SJSA1 (cell line): ENCODE measurements at places on chromosomes 2 and 18. TPM values are rescaled to one million over a fixed set of nuclear protein-coding genes. Genes with fewer than 3 reads are reported as not detected.

MC5R gene
- total RNA-seq = not detected in 2 replicates

ALK gene
- total RNA-seq = not detected in 2 replicates

ACTG2 gene
- 78.8 and 135 TPM in 2 replicates for total RNA-seq

PSMA8 gene
- total RNA-seq = not detected in 2 replicates

GRCh38 chr2:148362144-148362796, 282.3 kb upstream of the EPC2 start:
- DNase-seq = no peak

DNA sequence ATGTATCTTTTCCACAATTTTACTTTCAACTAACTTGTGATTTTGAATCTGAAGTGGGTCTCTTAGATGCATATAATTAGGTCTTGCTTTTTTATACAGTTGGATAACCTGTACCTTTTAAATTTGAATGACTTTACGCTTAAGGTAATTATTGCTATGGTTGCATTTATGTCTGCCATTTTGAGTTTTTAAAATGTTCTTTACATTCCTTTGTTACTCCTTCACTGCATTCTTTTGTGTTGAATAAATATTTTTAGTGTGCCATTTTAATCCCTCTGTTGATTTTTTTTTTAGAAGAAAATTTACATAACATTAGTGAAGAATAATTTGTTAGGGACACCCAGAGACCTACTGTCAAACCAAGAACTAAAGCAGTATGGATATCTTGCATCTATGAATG, 65.3 kb downstream of the BIRC6 start:
- DNase-seq = peak; percentile 25

GRCh38 chr2:96091141-96091710, 25.1 kb downstream of the ADRA2B start:
- no peak for DNase-seq

DNA sequence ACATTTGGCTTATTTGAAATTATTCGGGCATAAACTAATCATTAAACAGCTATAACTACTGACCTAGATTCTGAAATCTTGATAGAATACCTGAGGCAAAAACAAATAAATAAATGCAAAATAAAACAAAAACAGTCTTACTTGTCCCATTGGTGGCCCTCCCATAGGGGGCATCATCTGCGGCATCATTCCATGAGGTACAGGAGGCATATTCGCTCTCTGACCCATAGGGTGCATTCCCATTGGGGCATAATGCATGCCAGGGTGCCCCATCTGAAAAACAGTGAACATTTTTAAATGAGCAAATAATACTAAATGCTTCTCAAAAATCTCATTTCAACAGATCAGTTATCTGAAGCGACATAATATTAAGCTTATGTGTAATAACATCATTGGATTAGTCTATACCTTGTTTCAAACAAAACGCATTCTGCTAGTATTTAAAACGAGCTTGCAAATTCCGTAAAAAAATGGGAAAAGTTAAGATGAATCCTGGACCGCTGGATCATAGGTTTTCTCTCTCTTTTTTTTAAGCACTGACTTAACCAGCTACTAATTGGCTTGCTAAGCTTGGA, 1.3 kb downstream of the PRPF40A start:
- DNase-seq = peak; percentile 51

DNA sequence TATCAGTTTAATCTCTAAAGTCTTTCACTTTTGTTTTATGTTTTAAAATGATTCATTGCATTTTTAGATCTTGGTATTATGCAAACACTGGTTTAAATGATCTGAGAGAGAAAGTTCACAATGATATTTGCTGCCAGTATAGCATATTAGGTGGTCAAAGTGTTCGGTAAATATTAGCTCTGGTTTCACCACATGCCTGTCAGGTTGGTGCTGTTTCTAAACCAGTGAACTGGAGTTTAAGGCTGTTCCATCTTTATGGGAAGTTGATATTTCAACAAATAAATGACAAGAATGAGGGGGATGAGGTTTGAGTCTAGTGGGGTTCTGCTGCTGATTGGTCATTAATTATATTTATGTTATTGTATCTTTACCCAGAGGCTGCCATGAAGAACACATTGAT, 436.4 kb downstream of the DCDC2C start:
- no peak for DNase-seq

DNA sequence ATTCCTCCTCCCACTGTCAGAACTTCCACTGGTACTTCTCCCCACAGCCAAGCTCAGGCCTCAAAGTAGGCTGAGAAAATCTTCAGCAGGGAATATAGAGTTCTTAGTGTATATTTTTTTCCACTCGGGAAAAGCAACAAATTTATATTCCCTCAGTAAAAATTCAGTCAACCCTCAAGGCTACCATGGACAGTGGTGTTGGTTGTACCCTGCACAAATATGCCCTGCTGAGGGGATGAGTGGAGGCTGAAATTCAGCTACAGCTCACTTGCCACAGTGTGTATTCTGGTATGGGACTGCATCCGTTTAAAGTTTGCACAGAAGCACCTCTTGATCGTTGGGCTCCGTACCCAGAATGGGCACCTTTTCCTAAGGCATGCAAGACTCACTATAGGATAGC, 90.8 kb upstream of the LGALSL start:
- DNase-seq = no peak

DNA sequence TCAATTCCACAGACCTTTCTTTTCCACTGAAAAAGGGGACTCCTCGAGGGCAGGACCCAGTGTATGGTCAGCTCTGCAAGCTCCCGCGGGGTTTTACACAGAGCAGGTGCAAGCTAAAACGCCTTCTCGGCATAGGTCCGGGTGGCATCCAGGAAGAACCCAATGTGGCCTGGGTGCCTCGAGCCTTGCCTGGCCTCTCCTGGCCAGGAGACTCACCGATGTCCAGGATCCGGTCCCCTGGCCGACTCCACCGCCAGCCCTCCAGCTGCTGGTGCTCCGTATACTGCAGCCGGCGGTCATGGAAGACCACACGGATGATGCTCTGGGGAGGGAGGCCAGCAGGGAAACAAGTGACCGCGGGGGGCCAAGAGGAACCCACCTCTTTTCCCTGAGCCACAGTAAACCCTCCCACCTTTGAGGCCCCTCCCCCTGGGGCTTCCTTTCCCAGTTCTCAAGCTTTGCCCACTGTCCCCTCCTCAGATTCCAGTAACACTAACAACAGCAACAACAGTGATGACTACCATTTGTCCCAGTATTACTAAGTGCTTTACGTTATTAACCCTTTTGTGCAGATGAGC, 36.1 kb downstream of the TFCP2L1 start:
- DNase-seq = no peak

GRCh38 chr2:194166818-194167217, 1490.2 kb upstream of the SLC39A10 start:
- no peak for DNase-seq

DNA sequence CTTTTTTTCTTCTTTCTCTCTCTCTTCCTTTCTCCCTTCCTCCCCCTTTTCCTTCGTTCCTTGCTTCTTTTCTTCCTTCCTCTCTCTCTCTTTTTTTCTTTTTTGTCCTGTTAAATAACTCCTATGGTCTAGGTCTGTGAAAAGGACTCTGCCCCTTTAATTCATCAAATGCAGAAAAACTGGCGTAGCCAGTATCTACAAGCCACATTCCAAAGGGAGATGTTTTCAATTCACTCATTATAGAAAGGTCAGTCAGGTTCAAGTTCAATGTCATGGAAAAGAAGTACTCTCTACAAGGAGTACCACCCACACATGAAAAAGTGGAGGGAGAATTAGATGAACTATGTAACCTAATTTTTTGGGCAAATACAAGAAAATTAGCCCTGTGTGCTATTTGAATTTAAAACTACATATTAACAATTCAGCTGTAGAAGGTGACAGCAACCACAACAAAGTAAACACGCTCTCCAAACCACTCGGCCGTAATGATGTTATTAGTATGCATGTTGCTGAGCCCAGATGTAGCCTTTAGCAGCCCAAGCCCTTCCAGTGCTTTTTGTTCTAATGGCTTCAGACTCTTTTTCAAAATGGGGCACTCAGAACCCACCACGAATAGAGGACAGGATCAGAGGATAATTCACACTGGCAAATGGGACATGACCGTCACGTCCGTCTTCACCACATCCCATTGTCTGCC, 735.4 kb upstream of the FANCL start:
- no peak for DNase-seq

- DNase-seq = no peak
These were observed 323.2 kb downstream of the RAD51AP2 start for GRCh38 chr2:17195016-17195415.

DNA sequence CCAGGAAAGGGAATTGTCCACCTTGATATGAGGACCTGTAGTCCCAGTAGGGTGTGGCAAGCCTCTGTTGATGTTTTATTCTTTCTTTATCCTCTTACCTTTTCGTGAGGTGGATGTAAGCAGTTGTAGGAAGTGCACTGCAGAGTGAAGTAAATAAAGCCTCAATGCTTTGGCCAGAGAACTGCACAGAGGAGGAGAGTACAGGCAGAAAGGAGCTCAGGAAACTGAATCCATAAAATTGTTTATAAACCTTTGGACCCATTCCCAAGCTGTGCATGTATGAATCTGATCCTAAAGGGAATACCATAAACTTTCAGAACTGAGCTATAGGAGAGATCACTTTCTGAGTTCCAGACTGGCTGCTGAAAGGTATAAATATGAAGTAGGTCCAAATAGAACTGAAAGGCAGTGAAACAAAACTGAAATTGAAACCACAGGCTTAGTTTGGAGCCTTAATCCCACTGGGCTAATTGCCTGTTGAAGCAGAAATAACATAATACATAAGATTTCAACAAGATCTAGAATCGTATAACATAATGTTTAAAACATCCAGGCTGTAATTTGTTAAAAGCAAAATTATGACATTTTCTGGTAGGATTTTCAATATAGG, 17.9 kb upstream of the SLC9A4 start:
- no peak for DNase-seq
